SK-N-SH (cell line): ENCODE measurements at places on chromosomes 1 and 21.

GRCh38 chr1:244084763-244085162 is 33.7 kb downstream of the ZBTB18 start:
- DNase-seq: no peak

DNA sequence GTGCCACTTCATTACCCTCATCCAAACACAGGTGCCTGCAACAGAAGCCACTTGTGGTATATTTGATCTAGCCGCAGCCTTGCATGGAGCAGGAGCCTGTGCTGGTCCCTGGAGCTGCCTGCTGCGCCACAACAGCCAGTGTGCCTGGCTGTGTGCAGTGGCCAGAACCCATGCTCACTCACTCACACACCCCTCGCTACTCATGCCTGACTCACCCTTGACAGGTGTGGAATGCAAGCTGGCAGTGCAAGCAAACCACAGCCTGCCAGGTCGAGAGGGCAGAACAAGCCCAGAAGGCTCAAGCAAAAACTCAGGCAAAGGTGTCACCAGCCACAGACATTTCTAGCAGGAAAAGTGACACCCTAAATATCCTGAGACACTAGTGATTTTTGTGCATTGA is 1510.9 kb downstream of the KCNT2 start:
- DNase-seq: no peak

GRCh38 chr1:41296506-41296905 is 54.4 kb upstream of the SCMH1 start:
- DNase-seq: no peak

DNA sequence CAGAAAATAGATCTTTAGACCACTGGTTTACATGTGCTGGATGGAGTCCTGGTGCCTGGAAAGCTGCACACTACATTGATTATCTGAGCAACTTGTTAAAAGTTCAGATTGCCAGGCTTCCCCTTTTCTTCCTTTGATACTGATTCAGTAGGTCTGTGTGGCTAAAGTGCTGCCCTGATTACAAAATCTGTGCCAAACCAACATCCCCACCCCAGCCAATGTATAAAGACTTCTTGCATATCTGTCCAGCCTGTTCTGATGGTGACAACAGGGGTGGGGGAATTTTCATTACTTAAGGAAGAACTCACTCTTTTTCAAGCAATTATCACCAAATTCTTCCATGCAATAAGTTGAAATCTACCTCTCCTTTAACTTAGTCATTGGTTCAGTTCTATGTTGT is 135.5 kb downstream of the TNFSF18 start:
- no peak for DNase-seq

- no peak for DNase-seq
Measured at GRCh38 chr1:19087737-19088594, 122.1 kb downstream of the UBR4 start.

DNA sequence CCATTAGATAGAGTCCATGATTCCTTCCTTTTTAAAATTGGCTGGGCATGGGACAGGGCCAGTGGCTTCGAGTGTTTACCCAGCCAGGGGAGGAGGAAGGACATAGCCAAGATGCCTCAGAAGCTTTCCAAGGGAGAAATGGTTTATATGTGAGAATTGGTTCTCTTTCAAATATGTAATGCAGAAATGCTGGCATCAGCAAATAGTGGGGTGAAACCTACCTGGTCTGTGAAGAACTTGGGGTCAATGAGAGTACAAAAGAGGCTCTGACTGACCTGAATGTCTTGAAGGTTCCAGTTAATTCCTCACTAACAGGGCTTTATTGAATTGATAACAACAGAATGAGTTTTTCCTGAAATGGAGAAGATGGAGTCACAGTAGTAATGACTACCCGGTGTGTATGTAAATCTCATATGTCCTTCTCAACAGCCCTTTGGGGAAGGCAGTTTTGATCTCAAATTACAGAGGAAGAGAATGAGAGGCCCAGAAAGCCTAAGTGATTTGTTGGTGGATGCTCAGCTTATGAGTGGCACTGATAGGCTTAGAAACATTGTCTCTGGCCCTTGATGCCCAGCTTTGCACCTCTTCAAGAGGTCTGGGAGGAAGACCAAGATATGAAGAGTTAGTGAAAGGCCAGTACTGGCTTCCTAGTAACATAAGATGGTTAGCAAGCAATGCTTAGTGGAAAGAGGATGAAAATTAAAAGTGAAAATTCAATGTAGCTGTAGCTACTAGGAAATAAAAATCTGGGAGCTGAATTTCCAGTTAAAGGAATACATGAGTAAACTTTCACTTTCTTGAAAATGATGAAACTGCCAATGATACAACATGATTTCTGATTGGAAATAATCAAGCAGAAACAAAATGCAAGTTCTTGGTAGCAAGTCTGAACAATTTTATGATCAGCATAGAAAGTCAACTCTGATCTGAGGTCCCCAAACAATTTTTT is 2.7 kb downstream of the ATF3 start:
- no peak for DNase-seq

DNA sequence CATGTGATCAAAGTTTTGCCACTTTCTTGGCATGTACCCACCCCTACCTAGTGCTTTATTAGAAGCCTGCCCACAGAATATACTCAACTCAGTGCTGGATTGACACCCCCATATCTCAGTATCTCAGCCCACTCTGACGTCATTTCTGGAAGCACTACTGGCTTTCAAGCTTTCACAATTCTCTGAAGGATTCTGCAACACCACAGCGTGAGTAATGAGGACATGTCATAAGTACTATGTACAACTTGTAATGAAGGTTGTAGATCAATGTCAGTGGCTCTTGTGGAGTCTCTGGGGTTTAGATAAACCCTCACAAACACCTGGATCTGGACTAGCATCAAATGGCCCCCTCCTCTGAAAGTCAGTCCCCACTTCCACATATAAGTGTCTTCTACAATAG is 57.2 kb downstream of the TNFSF4 start:
- DNase-seq: no peak

DNA sequence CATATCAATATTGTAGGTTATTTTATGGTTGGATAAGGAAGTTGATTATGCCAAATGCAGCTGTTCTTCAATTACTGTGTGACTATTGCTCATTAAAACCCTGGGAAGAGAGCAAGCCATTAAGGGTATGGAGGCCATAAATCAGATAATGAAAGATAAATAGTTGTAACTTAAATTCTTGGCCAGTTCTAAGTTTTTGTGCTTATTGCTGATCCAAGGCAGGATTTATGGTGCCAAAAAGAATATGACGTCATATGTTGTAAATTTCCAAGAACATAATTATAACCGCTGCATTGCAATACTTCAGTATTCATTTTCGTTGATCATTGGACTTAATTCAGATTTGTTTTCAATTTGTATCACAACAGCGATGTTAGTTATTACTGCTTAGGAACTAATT is 211.6 kb downstream of the LRRC40 start:
- no peak for DNase-seq

DNA sequence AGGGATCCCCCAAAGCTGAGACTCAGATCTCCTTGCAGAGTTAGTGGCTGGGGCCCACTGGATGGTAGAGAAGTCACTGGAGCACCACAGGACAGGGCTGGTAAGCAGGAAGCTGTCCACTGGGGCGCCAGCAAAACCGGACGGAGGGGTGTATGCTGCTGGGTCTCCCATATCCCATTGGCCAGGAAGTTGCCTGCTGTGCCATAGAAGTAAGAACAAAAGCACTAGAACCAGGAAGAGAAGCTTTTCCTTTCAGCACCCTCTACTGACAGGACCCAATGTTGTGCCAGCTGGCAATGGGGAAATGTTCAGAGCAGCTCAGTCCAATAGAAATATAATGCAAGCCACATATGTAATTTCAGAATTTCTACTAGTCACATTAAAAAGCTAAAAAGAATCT is 146.6 kb downstream of the SPATA46 start:
- DNase-seq: no peak

DNA sequence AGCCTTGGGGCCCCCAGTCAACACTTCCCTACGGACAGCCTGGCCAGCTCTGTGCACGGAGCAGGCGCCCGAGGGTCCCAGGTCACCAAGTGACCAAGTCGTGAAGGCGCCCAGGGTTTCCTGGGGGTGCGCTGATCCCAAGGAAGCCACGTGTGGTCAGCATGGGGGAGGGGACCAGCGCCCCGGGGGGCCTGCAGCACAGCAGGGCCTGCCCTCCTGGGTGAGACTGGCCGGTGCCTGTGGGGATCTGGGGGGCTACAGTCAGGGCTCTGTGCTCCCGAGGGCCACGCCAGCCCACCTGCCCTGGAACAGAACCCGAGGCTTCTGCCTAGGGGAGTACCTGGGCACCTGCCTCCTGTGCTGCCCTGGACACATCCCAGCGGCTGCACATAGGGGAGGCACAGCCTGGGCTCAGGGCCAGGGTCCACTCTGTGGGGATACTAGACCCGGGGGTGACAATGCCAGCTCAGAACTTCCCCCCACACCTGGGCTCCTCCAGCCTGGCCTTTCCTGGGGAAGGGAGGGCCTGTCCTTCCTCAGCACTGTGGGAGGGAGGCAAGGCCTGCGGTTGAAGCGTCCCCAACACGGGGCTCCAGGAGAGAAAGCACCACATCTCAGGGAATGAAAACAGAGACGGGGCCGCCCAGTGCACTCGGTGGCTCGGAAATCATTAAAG is 6.2 kb upstream of the POFUT2 start:
- peak; percentile 27 for DNase-seq

- DNase-seq: peak; percentile 72
Measured at GRCh38 chr1:94045465-94046056, 75.4 kb downstream of the ABCA4 start.

DNA sequence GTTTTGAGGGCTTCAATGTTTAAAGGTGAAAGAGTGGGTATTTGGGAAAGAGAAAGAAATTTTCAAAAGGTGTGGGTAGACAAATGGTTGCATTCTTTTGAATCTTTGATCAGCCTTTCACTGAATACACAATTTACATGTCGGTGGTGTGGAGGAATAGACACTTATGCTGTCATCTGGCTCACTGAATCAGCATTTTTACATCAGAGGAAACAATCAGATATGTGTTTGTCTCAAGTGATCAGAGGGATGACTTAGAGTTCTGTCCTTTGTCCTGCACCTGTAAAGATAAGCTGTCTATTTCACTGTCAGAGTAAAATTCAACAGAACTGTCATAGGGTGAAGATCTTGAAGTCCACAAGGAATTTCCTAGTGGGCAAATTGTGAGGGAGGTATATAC is 170.9 kb upstream of the USP25 start:
- no peak for DNase-seq

GRCh38 chr1:118960026-118960561 is 28.0 kb downstream of the TBX15 start:
- DNase-seq: no peak

DNA sequence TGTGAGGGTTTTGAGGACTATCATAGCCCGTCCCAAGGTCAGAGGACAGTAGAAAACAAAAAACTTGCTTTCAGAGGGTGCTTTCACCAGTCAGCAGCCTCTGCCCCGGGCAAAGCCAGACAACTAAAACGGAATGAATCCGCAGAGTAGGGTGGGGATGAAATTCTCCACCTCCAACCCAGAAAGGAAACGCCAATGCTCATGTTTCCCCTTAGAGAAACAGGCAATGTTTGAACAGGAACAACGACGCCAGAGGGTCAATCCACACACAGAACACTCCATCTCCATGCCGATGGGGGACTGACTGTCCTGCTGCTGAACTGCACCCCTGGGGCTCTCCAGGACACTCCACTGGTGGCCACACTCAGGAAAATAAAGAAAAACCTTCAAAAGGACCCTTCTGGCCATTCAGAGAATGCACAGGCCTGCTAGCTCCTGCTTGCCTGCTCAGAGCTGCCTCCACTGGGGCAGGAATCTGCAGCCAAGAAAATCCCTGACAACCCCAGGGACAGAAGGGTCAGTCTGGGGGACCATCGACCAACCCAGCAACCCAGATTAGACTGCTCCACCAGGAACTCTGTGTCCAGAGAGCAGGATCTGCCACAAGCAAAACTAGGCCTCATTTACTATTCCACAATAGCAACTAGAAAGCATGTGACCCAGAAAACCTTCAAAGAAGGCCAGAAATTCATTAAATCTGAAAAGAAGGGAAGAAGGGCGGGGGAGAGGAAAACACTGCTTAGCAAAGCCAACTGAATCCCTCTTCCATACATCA is 116.0 kb downstream of the TOMM20 start:
- no peak for DNase-seq

- DNase-seq: peak; percentile 78
Measured at GRCh38 chr1:154404984-154405746, at the start of gene IL6R. Gene IL6R, plus strand, starts transcription at chr1:154405343. Its CDS starts 287 bp downstream, at chr1:154405630.

DNA sequence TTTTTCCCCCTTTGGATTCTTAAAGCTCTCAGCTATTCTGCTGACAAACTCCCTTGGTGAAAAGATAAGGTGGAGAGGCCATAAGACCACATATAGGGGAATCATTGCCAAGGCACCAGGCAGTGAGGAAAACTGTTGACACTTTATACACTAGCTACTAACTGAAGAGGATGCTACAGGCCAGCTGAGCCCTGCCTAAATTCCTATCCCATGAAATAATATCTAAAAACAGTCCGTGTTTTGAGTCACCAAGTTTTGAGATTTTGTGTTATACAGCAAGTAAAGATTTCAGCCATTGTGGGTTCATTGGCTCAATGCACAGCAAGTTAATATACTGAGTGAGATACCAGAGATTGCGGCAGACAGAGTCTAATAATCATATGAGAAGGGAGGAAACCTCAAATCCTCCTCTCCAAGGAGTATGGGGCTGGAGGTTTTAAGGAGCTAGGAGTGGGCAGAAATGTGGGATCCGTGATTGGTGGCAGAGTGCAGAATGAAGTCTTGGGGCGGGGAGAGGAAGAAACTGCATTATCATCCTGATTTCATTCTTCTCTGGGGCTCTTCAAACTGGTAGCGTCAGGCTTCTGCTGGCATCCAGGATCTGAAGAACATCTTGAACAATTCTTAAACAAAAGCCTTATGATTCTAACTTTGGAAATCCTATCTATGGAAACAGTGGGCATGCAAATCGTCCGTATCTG is 9.2 kb downstream of the CLDN8 start:
- DNase-seq: no peak

- DNase-seq: peak; percentile 74
Measured at GRCh38 chr1:6454856-6455751, 10.9 kb downstream of the TNFRSF25 start.

DNA sequence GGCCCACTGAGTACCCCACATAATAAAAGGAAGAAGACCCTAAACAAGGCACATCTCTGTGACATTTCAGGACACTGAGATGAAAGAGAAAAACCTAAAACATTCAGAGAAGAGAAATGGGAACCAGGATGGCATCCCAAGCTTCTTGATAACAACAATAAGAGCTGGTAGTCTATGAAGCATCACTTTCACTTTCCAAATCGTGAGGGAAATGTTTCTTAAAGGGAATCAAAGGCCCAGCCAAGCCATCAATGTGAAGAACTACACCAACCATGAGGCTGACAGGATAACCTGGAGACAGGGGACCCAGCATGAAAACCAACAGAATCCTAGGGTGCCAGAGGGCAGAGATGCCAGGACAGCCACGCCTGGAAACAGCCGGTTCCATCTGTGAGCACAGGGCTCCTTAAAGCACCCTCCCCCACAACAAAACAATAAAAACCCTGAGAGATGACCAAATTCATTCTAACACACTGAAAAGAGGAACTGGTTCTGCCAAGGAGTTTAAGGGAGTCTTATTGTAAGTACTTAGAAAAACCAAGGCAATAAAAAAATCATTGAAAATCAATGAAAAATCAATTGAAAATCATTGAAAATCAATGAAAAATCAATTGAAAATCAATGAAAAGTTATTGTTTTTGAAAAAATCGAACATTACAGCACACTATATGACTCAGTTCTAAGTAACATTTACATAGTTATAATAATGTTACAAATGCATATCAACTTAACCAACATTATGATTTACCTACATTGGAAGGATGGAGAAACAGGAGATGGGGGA is 141.5 kb upstream of the ERG start:
- DNase-seq: no peak

GRCh38 chr1:46817814-46818213 is 19.0 kb downstream of the CYP4B1 start:
- DNase-seq: no peak

- DNase-seq: no peak
Measured at GRCh38 chr1:180563026-180563827, 4.5 kb downstream of the OVAAL start.

- DNase-seq: no peak
Measured at GRCh38 chr1:198830412-198830811, 191.6 kb downstream of the PTPRC start.
